ENCODE measurements at places on chromosomes 7 and 10. TPM values are rescaled to one million over a fixed set of nuclear protein-coding genes. Genes with fewer than 3 reads are reported as not detected.

The TAS2R41 gene
- total RNA-seq: not detected

The GRK5 gene
- total RNA-seq: 7.8 TPM

The ASIC3 gene
- 2.3 TPM for total RNA-seq

The SPDYE11 gene
- not detected for total RNA-seq

The ZNF727 gene
- total RNA-seq: 1.1 TPM

The PRPS1L1 gene
- total RNA-seq: not detected

The ZNF239 gene
- total RNA-seq: 1.6 TPM

The GRB10 gene
- 16.1 TPM for total RNA-seq

The PNLIPRP3 gene
- not detected for total RNA-seq

The HECW1 gene
- 0.89 TPM for total RNA-seq

The VENTX gene
- 0.14 TPM for total RNA-seq

The CCSER2 gene
- total RNA-seq: 39.4 TPM

The LIPK gene
- not detected for total RNA-seq

The GNAT3 gene
- not detected for total RNA-seq

The IFIT1B gene
- total RNA-seq: not detected

The SYT15 gene
- total RNA-seq: 1.4 TPM

The MRM2 gene
- 15.6 TPM for total RNA-seq

The SVOPL gene
- total RNA-seq: 1.5 TPM

The COL28A1 gene
- total RNA-seq: 3.2 TPM

The KCP gene
- total RNA-seq: 1.6 TPM

The UCN3 gene
- total RNA-seq: 6.1 TPM

The AKR1D1 gene
- not detected for total RNA-seq

The FFAR4 gene
- 36.9 TPM for total RNA-seq

The CALML5 gene
- total RNA-seq: not detected

The MLXIPL gene
- 13.2 TPM for total RNA-seq

The SLC39A12 gene
- 0.08 TPM for total RNA-seq

The KCNH2 gene
- 0.92 TPM for total RNA-seq

The DOCK4 gene
- total RNA-seq: 11.5 TPM

The TAS2R5 gene
- 1.8 TPM for total RNA-seq

The IDI2 gene
- total RNA-seq: not detected

The AZGP1 gene
- total RNA-seq: 3.4 TPM

The TMEM196 gene
- total RNA-seq: not detected

The CHCHD1 gene
- total RNA-seq: 28.5 TPM

The GPER1 gene
- total RNA-seq: 7.2 TPM

The PRLHR gene
- total RNA-seq: not detected

The C10orf67 gene
- total RNA-seq: not detected

The USP6NL gene
- 20.1 TPM for total RNA-seq

The CRPPA gene
- 2.7 TPM for total RNA-seq

The LRIT1 gene
- not detected for total RNA-seq

The SAP25 gene
- 1.1 TPM for total RNA-seq

The SH2B2 gene
- 3.2 TPM for total RNA-seq

The PHF14 gene
- total RNA-seq: 26.4 TPM

The GRID1 gene
- total RNA-seq: 0.31 TPM

The AEBP1 gene
- total RNA-seq: 59.6 TPM

The PRSS37 gene
- not detected for total RNA-seq

The FZD1 gene
- 7.4 TPM for total RNA-seq

The CDK5 gene
- 15.1 TPM for total RNA-seq

The HMX2 gene
- 0.18 TPM for total RNA-seq

The LRRD1 gene
- 0.18 TPM for total RNA-seq

The DIP2C gene
- total RNA-seq: 12.2 TPM

The AKR1E2 gene
- total RNA-seq: 5.7 TPM

The SH2D4B gene
- not detected for total RNA-seq

The MOGAT3 gene
- total RNA-seq: 43.1 TPM
